ENCODE measurements at places on chromosomes 4 and X. TPM values are rescaled to one million over a fixed set of nuclear protein-coding genes. Genes with fewer than 3 reads are reported as not detected.

- no peak for DNase-seq
These were observed 91.2 kb upstream of the GPR50 start for GRCh38 chrX:151085207-151085606.

GRCh38 chr4:76342191-76342590 is 35.7 kb downstream of the STBD1 start:
- no peak for DNase-seq

- DNase-seq = peak; percentile 66
These were observed 409.3 kb downstream of the FAM47B start for GRCh38 chrX:35351795-35352483.

- no peak for DNase-seq
These were observed 174.6 kb downstream of the INPP4B start for GRCh38 chr4:142671516-142671915.

- DNase-seq = no peak
These were observed 83.5 kb downstream of the CHRNA9 start for GRCh38 chr4:40418430-40419230.

- DNase-seq = no peak
These were observed 83.2 kb upstream of the SCML1 start for GRCh38 chrX:17654116-17654515.

DNA sequence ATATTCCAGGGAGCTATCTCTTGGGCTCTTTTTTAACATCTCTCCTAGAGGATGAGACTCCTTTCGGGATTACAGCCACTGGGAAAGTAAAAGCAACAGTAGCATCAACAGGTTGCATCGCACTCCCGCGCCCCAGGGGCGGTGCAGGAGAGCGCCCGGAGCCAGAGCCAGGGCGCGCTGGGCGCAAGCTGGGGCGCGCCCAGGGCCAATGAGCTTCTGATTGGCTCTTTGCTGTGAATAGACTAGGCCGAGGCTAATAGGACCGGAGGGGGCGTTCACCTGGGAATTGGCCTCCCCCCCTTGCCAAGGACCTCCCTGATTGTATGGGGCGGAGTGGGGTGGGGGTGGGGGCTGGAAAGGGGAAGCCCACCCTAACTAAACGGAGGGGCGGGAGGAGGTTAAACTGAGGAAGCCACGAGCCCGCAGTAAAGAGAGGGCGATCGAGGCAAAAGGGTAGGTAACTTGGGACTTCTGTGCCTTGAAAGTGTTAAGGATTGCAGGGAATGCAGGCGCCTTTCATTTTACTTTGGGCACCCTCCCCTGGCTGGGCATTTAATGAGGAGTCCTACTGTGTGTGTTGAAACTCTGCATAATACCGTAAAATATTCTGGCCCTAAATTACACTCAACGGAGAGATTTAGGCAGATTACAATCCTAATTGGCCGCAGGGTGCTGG is 1.1 kb upstream of the ATOH1 start:
- no peak for DNase-seq

- DNase-seq = peak; percentile 21
These were observed 1282.3 kb upstream of the TENM3 start for GRCh38 chr4:180960743-180961401.

GRCh38 chr4:186566068-186566467 is 10.7 kb upstream of the MTNR1A start:
- no peak for DNase-seq

- no peak for DNase-seq
These were observed 25.6 kb downstream of the SLC16A2 start for GRCh38 chrX:74446876-74447275.

GRCh38 chrX:13868591-13868990 is 51.7 kb upstream of the GPM6B start:
- no peak for DNase-seq

DNA sequence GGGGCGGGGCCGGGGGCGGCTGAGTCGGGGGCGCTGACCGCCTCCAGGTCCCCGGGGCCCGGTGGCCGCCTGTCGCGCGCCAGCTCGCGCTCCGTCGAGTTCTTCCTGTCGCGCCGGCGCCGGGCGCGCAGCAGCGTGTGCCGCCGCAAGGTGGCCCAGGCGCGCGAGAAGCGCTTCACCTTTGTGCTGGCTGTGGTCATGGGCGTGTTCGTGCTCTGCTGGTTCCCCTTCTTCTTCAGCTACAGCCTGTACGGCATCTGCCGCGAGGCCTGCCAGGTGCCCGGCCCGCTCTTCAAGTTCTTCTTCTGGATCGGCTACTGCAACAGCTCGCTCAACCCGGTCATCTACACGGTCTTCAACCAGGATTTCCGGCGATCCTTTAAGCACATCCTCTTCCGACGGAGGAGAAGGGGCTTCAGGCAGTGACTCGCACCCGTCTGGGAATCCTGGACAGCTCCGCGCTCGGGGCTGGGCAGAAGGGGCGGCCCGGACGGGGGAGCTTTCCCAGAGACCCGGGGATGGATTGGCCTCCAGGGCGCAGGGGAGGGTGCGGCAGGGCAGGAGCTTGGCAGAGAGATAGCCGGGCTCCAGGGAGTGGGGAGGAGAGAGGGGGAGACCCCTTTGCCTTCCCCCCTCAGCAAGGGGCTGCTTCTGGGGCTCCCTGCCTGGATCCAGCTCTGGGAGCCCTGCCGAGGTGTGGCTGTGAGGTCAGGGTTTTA is 1.5 kb downstream of the ADRA2C start:
- peak; percentile 40 for DNase-seq

- no peak for DNase-seq
These were observed 560.4 kb downstream of the ANKRD50 start for GRCh38 chr4:124152132-124152531.

DNA sequence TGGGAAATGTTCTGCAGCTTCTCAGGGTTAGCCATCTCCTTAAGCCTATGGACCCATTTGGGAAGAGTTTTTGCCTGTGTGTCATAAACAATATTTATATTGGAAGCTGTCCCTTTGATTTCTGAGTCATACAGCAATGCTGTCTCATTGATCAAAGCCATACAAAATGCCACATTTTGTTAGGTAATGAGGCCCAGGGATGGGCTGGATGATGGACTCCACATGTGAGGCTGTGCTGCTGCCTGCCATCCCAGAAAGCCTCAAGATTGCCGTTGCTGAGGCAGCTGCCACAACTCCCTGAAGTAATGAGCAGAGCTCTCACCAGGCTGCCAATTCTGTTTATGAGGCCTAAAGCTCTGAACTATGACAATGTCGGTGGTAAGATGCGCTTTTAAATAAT is 12.2 kb upstream of the GJB1 start:
- no peak for DNase-seq

- DNase-seq = peak; percentile 25
These were observed 64.2 kb downstream of the SPINK2 start for GRCh38 chr4:56757261-56757746.

GRCh38 chr4:153001626-153002025 is 65.5 kb downstream of the FHDC1 start:
- no peak for DNase-seq

GRCh38 chr4:13711233-13711785 is 83.8 kb upstream of the BOD1L1 start:
- DNase-seq = no peak

- DNase-seq = peak; percentile 14
These were observed at the start of gene POF1B for GRCh38 chrX:85379174-85379907. Gene POF1B, minus strand, starts transcription at chrX:85379665. Its CDS starts 211 bp downstream, at chrX:85379454.

GRCh38 chrX:45070116-45071007 is 130.3 kb downstream of the DIPK2B start:
- DNase-seq = peak; percentile 43

GRCh38 chrX:115894087-115894486 is 276.5 kb upstream of the AGTR2 start:
- no peak for DNase-seq

DNA sequence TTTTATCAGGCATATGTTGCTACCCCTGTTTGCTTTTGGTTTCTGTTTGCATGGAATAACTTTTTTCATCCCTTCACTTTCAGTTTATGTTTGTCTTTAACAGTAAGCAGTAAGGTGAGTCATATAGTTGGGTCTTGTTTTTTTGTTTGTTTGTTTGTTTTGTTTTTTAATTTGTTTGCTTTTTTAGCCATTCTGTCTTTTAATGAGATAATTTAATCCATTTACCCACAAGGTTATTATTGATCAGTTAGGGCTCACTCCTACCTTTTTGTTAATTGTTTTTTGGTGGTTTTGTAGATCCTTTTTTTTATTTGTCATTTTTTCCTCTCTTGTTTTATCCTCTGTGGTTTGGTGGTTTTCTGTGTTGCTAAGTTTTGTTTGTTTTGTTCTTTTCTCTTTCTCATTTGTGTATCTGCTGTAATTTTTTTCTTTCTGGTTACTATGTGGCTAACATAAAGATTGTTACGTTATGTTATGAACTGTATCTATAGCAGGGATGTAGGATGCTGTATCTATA is 379.5 kb upstream of the MAD2L1 start:
- DNase-seq = no peak

GRCh38 chr4:47786958-47787370 is 50.9 kb downstream of the CORIN start:
- no peak for DNase-seq

DNA sequence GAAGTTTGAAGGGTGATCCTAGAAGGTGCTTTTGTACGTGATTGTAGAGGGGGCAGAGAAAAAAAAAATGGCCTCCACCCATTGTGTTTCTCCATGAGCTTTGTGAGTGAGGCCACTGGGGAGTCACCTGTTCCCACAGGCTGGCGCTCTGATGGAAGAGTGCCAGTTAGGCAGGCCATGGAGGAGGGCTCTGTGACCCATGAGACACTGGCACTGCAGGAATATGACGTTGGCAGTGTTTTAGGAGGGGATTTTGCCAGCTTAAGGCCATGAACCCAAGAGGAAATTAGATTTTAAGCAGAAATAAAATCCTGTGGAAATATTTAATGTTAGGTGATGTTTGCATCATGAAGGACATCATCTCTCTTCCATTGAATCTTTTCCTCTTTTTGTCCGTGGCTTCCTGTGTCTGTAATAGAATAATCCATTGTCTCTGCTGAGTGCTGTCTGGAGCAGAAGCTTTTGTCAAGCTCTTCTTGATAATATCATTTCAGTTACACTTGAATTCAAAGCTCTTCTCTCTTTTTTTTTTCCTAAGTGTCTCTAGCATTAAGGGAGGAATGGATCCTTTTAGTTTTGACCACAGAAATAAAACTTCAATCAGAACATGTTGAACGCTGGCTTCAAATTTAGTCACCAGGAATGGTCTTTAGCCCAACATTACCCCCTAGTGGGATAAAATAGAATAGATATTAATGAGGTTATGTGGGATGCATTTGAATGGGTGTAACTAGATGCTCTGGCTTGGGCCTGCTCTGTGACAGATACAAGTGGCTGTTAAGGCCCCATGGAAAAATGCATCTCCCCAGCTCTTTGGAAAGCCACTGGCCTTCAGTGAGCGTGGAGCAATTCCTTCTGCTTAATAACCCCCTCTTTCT is 41.0 kb upstream of the UCP1 start:
- DNase-seq = peak; percentile 84

DNA sequence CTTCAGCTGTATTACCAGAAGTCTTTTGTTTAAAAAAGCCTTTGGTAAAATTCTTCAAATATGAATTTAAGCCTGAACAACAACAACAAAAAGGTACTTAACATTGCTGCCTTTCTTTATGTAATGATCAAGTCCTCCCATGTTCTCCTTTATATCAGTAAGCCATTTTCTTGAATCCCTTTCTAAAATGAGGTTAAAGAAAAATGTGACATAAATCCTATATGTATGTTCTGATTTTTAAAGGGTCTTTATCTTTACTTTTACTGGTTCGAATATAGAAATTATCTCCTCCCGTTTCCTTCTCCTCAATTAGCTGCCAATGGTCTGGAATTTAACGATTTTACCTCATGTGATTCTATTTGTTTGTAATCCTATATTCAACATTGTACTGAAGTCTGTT is 522.8 kb downstream of the IL1RAPL1 start:
- DNase-seq = no peak

- peak; percentile 16 for DNase-seq
These were observed 70.3 kb downstream of the RAB28 start for GRCh38 chr4:13413729-13414437.

GRCh38 chrX:135557344-135557743 is 36.9 kb downstream of the INTS6L start:
- DNase-seq = no peak

- DNase-seq = no peak
These were observed 3.9 kb upstream of the GLRB start for GRCh38 chr4:157072002-157072401.

GRCh38 chrX:139881130-139881529 is 51.7 kb downstream of the ATP11C start:
- no peak for DNase-seq

GRCh38 chr4:177033135-177033534 is 240.4 kb upstream of the VEGFC start:
- no peak for DNase-seq

GRCh38 chrX:153836921-153837320 is 6.6 kb upstream of the PDZD4 start:
- no peak for DNase-seq

GRCh38 chrX:47704736-47705135 is 45.8 kb upstream of the UXT start:
- no peak for DNase-seq

Gene HSFX4
- total RNA-seq = not detected

Gene PTCHD1
- total RNA-seq = 0.31 TPM

Gene SPANXB1
- total RNA-seq = not detected

Gene ADAM29
- total RNA-seq = not detected

Gene PPBP
- 2.9 TPM for total RNA-seq

Gene PAGE1
- total RNA-seq = not detected

Gene TCP11X2
- not detected for total RNA-seq

Gene H2BW2
- total RNA-seq = not detected

Gene AADAT
- total RNA-seq = 7.3 TPM

Gene PROM1
- 39.4 TPM for total RNA-seq

Gene TCEAL5
- 0.82 TPM for total RNA-seq

Gene GLRA2
- not detected for total RNA-seq

Gene DOK7
- total RNA-seq = 30.9 TPM

Gene TECRL
- total RNA-seq = 1.9 TPM

Gene KCTD8
- 0.41 TPM for total RNA-seq

Gene CXCL8
- total RNA-seq = 9.6 TPM

Gene MED12
- total RNA-seq = 33.5 TPM

Gene MXRA5
- 103 TPM for total RNA-seq

Gene IGFBP7
- 201 TPM for total RNA-seq

Gene IQSEC2
- 14.9 TPM for total RNA-seq

Gene GPRASP3
- total RNA-seq = 9.3 TPM

Gene HGFAC
- not detected for total RNA-seq
